ENCODE measurements at places on chromosomes 7 and 10.
A peak's percentile ranks its signal among the peaks of the same experiment; 100 is the strongest.

DNA sequence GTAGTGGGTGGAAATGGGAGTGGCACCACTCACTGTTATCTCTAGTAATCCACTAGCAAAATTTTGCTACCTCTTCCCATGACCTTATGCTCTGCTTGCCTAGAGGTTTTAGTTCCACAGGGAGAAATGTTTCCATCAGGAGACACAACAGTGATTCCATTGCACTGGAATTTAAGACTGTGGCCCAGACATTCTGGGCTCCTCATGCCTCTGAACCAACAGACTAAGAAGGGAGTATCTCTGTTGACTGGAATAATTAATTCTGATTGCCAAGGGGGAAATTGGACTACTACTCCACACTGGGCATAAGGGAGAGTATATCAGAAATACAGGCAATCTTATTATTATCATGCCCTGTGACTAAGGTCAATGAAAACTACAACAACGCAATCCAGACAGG lies 16.2 kb upstream of the BRAF start:
- H3K4me3 ChIP-seq: no peak overlapping the region
- H3K4me1 ChIP-seq: no peaks in the 10 kb centered on the region
- no peak overlapping the region for H3K27ac ChIP-seq
- no peaks in the 10 kb centered on the region for H3K36me3 ChIP-seq

DNA sequence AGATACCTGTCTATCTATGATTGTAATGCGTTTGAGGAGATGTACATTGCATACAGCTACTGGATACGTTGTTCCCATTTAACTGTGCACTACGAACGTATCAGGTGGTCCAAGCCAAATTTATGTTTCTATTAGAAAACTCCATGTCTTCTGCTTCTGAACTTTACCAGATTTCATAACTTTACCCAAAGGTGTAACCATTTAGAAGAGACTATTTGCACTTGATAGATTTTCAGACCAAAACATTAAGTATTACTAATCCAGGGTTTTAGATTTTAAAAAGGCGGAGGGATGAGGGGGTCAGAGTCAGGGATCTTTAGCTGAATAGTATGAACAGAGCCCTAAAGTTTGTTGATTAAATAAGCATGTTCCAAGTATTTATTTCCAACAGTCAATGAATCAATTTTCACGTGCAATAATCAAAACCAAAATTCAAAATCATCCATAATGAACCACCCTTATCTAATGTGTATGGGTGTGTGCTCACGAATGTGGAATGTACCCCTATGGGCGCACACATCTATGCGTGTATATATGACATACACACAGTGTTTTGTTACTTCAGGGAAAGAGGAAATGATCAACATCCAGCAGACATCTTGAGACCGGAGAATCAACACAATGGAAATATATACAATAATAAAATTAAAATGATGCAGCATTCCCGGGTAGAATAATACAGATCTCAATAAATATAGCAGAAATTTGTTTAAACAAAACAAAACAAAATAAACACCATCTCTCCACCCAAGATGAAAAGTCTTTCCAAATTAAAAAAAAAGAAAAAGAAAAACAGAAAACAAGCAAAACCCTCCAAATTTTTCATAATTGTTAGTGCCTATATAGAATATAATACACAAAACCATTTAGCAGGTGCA lies 3.4 kb downstream of the FEZF1 start:
- no peak for DNase-seq
- peaks cover 25% of the 10 kb centered on the region for H3K4me1 ChIP-seq
- H3K4me3 ChIP-seq: no peak overlapping the region
- H3K27me3 ChIP-seq: peaks cover 100% of the 10 kb centered on the region

DNA sequence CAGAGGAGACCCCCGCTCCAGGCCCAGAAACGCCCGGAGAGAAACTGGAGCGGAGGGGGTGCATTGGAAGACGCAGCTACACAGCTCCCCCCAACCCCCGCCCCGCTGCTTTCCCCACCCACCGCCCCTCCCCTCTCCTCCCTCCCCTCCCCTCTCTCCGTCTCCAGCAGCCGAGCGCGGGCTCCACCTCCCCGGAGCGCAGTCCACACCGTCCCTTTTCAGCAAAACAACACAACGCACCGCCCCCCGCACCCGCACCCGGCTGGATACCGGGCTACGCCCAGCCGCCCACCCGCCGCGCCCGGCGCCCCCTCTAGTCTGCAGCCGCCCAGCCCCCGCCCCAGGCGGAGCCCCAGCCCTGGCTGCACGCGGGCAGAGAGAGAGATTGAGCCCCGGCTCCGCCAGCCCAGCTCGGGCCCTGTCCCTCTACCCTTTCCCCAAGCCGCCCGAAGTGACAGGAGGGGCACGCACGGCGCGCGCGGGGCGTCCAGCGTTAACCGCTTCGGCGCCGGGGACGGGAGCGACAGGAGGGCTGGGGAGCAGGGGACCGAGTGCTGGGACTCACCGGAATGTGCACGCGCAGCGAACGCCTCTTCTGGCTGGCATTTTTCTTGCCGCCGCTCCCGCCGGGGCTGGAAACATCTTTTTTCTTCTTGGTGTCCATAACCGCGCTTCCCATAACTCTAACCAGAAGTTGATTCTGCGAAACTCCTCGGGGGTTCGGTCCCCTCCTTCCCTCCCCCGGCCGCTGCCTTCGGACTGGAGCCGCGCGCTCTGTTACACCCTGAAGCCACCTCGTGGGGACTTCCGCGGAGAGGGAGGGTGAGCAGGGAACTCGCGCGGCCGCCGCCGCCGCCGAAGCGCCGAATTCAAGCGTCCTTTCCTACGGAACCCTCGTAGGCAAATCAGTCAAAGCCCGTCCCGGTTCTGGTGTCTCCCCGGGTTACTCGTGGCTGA lies 695 bp downstream of the PRKAG2 start:
- H3K36me3 ChIP-seq: no peaks in the 10 kb centered on the region
- H3K27me3 ChIP-seq: peaks cover 16% of the 10 kb centered on the region
- peak overlapping the region; percentile 98 for H3K27ac ChIP-seq
- peaks cover 6% of the 10 kb centered on the region for H3K4me1 ChIP-seq
- DNase-seq: peak; percentile 88

DNA sequence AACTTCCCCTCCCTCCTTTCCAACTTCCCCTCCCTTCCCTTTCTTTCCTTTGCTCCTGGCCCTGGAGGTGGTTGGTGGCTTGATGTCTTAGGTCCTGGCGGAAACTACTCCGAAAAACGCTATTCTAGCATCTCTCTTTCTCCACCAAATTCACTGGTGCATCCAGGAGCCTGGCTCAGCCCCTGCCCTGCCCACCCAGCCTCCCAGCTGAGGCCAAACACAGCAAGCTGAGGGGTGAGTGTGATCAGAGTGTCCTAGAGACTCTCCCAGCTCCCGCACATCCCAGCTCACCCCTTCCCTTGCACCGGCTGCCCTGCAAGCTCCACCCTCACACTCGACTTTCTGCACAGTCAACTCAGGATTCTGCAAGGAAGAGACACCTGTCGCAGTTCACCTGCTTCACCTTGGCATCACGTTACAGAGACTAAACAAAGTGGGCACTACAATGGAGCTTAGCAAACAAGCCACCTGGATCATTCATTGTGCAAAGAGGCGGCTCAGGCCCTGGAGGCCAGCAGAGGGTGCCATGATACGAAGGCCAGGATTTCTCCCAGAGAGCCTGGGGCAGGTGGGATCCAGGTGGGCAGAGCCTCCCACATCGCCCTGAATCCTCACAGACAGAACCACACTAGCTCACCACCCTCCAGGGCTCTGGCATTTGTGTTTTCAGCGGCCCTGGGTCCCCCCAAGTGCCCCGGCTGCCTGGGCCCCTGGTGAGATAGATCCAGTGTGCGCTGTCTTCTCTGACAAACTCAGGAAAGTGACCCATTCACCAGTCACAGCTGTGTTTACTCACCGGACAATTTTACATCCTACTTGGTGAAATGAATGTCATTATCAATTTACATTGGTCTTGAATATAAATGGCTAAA lies 169.6 kb downstream of the TCERG1L start:
- no peak for DNase-seq
- H3K36me3 ChIP-seq: no peaks in the 10 kb centered on the region
- no peaks in the 10 kb centered on the region for H3K4me1 ChIP-seq
- no peak overlapping the region for H3K27ac ChIP-seq
- H3K4me3 ChIP-seq: no peak overlapping the region
- H3K27me3 ChIP-seq: peaks cover 7% of the 10 kb centered on the region
